T-cell (primary cell): ENCODE measurements at places on chromosomes 13 and 19.

DNA sequence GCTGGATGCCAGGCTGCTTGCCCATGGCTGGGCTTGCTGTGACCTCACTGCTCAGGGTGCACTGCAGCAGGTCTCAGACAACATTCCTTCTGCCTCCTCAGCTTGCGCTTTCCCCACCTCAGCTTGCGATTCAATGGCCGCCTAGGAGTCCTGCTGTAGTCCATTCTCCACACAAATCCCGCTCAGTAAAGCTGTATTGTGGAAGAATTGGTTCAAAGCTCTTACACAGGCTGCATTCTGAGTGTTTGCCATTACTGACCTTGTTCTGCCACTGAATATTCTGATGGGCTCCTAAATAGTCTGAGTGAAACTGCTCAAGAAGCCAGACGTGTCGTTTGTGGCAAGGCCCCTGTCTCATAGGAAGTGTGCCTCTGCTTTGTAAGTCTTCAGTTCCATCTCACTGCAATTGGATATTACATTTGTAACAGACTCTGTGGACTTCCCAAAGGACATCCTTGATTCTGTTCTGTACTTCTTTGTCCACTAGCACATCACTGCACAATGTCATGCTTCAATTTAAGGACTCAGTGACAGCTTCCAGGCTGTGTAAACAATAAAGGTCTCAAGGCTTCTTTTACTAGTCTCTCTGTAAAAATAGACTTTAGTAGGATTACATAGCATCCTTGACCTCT is 49.8 kb downstream of the KATNAL1 start:
- DNase-seq: no peak

DNA sequence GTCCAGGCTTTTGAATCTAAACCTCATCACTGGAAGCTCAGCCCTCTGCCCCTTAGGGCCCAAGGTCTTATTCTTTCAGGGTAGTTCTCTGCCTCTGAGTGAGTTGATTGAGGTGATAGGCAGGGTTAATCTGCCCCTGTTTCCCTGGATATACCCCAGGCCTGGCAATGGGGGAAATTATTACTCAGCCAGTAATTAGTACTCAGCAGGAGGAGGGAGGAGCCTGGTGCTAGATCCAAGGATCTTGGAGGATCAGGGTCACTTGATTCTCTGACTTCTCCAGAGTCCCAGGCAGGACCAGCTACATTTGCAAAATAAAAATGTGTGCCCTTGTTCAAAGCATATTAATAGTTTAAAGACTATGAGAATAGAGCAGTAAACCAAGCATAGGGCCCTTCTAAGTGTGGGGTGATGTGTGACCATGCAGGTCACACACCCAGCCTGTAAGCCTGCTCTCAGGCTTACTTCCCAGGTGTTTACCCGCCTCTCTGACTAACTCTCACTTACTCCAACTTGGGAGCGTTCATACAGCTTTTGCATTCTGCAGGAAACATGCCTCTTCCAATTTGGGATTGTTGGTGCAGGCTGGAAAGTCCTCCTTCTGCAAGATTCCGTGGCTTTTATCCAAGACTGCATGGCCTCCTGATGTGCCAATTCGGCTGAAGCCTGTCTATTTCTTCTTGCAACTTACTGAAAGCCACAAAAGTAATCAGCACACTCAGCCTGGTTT is 7.9 kb upstream of the STK24 start:
- no peak for DNase-seq

DNA sequence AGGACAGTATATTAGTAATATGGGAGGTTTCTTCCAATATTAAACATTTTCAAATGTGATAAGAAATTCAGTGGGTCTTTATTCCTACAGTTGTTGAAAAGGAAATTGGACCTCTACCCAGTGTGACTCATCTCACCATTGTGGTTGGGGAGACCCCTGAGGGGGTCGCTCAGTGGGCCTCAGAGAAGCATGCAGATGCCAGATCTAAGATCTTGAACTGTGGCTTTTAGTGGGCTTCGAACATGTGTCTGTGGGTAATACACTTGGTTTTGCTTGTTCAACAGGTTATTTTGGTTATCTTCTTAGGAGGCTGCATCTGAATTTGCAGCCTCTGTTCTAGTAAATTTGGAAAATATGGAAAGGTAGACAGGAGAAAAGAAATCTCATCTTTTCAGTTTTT is 132.3 kb downstream of the PCCA start:
- DNase-seq: no peak

GRCh38 chr19:47682939-47683338 is 30.3 kb upstream of the EHD2 start:
- no peak for DNase-seq

GRCh38 chr19:51354103-51354741 is 12.0 kb downstream of the ETFB start:
- no peak for DNase-seq

- DNase-seq: no peak
Observed at GRCh38 chr13:43682701-43683100, 104.1 kb downstream of the ENOX1 start.

DNA sequence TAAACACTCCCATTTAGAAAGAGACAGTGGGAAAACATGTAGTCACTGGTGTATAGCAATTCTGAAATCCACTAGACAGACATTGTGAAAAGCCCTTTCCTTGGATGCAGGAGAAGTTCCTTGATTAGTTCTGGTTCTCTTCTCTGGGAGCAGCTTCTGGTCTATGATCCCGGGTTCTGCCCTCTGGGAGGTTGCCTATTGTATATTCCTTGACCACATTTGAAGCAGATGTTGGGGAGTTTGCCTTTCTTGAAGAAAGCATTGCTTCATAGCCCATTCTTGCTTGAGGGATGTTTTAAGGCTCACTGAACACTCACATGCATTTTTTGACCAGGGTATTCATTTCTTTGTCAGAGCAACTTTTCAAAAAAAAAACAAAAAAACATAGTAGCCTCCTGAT is 211.9 kb downstream of the NDFIP2 start:
- no peak for DNase-seq

- no peak for DNase-seq
Observed at GRCh38 chr19:40671404-40671803, 19.0 kb downstream of the NUMBL start.

- peak; percentile 85 for DNase-seq
Observed at GRCh38 chr13:106536244-106537034, 977 bp upstream of the EFNB2 start.

GRCh38 chr19:51749979-51750378 is 1.7 kb downstream of the FPR1 start:
- DNase-seq: no peak

- no peak for DNase-seq
Observed at GRCh38 chr13:46288570-46289259, 77.0 kb downstream of the LRRC63 start.

- DNase-seq: peak; percentile 47
Observed at GRCh38 chr19:49932731-49933131, 3.4 kb upstream of the NUP62 start.

GRCh38 chr13:20209948-20210347 is 17.2 kb upstream of the GJB2 start:
- DNase-seq: no peak
